Retina (tissue), 1 donor: ENCODE measurements at places on chromosomes 3 and 15.

GRCh38 chr15:90887037-90887481 lies 2.8 kb downstream of the FES start:
- no peak for DNase-seq

- DNase-seq: no peak
These were observed 107.2 kb upstream of the LRRC3B start for GRCh38 chr3:26515351-26515750.

DNA sequence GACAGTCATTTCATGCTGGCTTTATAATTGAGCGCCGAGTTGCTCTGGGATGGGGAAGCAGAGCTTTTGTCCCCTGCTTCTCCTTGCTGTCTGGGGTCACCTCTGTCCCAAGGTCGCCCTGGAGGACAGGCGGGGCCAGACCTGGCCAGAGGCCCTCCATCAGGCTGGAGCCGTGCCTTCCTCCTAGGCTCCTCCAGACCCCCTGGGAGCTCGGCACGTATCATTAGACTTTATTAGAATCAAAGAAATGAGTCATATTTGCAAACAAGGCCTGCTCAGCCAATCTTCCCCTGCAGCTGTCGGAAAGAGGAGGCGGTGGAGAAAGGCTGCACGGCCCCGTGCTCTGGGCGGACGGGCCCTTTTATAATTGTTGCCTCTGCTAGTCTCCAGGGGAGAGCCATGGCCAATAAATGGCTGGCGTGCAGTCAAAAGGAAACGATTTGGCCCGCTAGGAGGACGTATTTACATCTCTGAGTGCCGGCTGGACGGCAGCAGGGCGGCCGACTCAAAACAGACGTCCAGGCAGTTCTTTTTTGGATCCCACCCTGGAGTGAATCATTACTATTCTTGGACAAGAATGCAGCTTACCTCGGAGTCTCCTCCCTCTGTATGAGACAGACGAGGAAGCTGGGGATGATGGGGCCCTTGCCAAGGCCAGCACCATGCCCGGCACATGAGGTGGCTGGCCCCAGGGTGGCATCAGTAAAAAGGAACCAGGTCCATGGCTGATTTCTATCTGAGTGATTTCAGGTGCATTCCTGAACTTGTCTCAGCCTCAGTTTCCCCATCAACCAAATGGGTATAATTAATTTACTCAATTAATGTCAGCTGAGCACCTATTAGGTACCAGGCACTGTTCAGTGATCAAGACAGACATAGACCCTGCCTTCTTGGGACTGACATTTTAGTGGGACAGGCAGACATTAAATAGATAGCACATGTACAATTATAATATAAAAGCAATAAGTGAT lies 50.6 kb downstream of the SLC6A6 start:
- DNase-seq: peak; percentile 84

GRCh38 chr15:76286271-76286879 lies 24.9 kb downstream of the ETFA start:
- no peak for DNase-seq

DNA sequence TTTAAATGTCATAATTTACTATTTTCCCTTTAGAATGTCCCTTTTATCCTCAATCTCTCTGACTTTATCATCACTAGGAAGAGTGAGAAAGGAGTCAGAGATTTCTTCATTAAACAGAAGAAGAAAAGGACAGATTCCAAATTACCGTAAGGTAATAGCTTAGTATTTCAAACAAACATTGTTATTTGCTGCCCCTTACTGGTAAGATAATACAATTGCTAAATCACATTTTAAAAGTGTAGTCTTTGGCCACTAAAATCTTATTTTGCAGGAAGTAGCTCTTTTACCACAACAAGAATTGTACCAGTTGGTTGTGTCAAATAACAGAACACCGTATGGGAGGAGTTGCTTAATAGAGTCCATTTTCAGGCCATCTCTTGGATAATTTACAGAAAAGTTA lies 53.7 kb downstream of the CGGBP1 start:
- no peak for DNase-seq

DNA sequence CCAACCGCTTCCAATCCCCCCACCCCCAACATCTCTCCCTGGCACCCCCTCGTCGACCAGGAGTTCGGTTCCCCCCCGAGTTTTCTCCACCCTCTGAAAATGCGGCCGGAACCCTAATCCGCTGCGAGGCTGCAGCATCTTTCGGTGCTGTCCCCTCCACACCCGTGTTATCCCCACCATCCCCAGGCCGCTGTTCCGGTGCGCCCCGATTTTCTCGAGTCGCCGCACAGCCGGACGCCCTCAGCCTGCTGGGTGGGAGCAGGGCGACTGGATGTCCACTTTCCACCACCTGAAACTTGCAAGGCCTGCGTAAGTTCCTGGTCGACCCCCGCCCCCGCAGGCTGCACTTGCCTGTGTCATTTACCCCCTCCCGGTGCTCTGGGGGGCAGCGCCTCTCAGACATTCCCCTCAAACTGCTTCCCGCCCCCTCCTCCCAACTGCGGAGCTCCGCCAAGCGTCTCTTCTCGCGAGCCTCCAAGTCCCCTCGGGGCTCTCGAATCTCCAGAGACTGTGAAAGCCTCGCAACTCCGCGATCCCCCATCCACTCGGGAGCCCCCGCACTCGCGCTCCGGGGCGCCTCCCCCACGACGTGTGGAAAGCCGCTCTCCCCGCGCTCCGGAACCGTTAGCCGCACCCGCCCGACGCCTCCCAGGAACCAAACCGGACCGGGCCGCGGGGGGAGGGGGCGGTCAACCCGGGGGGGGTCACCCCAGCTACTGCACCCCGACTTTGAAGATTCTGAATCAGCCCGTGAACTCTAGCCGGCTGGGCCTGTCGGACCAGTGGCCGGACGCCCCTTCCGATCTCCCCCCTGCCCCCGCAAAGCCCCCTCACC lies 566 bp downstream of the ETV5 start:
- peak; percentile 79 for DNase-seq

- peak; percentile 24 for DNase-seq
These were observed 3.1 kb downstream of the MYLK start for GRCh38 chr3:123880998-123881561.
